ENCODE measurements at places on chromosomes 3 and 15. TPM values are rescaled to one million over a fixed set of nuclear protein-coding genes. Genes with fewer than 3 reads are reported as not detected.
A peak's percentile ranks its signal among the peaks of the same experiment; 100 is the strongest.

GRCh38 chr3:23861689-23862088 is 55.1 kb downstream of the NKIRAS1 start:
- H3K36me3 ChIP-seq: no peaks in the 10 kb centered on the region
- no peak for DNase-seq
- H3K4me1 ChIP-seq: peaks cover 22% of the 10 kb centered on the region
- H3K27me3 ChIP-seq: no peaks in the 10 kb centered on the region
- no peak overlapping the region for H3K27ac ChIP-seq
- H3K4me3 ChIP-seq: no peak overlapping the region

DNA sequence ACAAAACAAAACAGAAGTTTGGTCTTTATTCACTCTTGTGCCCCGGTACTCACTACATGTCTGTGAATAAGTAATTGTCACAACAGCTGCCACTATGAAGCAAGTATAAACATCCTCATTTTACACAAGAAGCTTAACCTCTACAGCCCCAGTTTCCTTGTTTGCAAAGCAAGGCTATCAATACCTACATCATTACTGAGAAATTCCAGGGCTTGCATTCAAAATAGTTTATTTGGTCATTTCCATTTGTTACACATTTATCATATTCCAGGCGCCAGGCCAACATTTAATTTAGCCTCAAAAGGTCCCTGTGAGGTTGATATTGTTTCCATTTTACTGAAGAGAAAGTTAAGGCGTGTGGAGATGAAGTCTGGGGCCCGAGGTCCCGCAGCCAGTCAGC is 161.4 kb upstream of the LRTM1 start:
- no peak for DNase-seq
- no peak overlapping the region for H3K4me3 ChIP-seq
- H3K36me3 ChIP-seq: no peaks in the 10 kb centered on the region
- H3K4me1 ChIP-seq: no peaks in the 10 kb centered on the region
- no peaks in the 10 kb centered on the region for H3K27me3 ChIP-seq

DNA sequence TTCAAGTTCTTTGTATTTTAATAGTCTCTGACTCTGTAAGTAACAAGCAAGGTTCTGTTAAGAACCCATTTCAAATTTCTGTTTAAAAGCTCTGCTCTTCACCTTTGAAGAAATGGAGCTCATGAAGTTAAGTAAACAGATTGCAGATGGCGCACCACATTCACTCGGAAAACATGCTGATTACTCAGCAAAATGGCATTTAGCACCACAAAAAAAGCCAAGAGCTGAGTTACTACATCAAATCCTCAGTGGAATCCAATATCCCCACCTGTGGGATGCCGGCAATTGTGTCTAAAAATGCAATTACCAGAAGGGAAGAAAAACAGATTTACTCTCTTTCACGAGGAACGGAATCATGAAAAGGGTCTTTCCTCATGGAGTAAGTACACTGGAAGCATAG is 758.0 kb downstream of the NTRK3 start:
- no peaks in the 10 kb centered on the region for H3K27me3 ChIP-seq
- no peak overlapping the region for H3K27ac ChIP-seq
- no peaks in the 10 kb centered on the region for H3K36me3 ChIP-seq

GRCh38 chr15:70086636-70087035 is 11.1 kb downstream of the TLE3 start:
- H3K27ac ChIP-seq: no peak overlapping the region
- no peak for DNase-seq

GRCh38 chr3:115808244-115808643 is 184.9 kb downstream of the GAP43 start:
- H3K4me1 ChIP-seq: no peaks in the 10 kb centered on the region
- peak overlapping the region; percentile 10 for H3K27ac ChIP-seq
- no peak overlapping the region for H3K4me3 ChIP-seq
- DNase-seq: no peak

DNA sequence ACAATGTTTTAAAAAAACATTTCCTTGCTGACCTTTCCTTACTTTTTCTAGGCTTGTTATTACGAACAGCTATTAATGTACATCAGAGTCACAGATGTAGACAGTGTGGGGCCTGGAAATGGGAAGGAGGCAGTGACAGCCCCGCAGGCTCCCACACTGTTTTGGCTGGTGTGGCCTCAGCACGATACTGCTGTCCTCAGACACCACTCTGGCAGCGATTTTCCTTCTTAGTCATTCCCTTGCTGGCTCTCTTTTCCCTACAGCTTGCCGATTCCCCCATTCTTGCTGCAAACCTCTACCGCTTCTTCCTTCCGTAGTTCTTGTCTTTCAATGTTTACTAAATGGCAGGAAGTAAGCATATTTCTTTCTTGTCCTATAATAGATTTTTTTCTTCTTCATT is 113.1 kb downstream of the ABI3BP start:
- H3K27me3 ChIP-seq: no peaks in the 10 kb centered on the region
- H3K27ac ChIP-seq: peak overlapping the region; percentile 21
- peaks cover 3% of the 10 kb centered on the region for H3K4me1 ChIP-seq
- no peak overlapping the region for H3K4me3 ChIP-seq
- H3K36me3 ChIP-seq: no peaks in the 10 kb centered on the region

DNA sequence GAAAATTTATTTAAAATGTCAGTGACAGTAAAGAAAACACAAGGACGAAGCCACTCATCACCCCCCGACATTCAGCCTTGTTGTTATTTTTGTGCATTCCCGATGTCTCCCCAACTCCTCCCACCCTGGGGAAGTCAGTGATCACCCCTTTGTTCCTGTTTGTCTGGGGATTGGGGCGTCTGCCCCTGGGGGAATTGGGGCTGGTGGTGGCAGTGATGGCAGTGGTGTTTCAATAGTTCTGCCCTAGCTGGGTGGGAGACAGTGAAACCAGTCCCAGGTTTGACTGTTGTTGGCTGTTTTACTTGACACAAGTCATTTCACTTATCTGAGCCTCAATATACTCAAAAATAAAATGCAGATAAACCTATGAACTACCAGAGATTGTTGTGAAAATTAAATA is 33.5 kb downstream of the IRAK2 start:
- H3K4me3 ChIP-seq: no peak overlapping the region
- no peak overlapping the region for H3K27ac ChIP-seq
- DNase-seq: no peak
- H3K36me3 ChIP-seq: peaks cover 3% of the 10 kb centered on the region
- no peaks in the 10 kb centered on the region for H3K27me3 ChIP-seq
- H3K4me1 ChIP-seq: peaks cover 6% of the 10 kb centered on the region

GRCh38 chr15:47820057-47820746 is 102.9 kb downstream of the SEMA6D start:
- H3K36me3 ChIP-seq: no peaks in the 10 kb centered on the region
- H3K27me3 ChIP-seq: no peaks in the 10 kb centered on the region
- no peak overlapping the region for H3K27ac ChIP-seq
- DNase-seq: no peak
- no peak overlapping the region for H3K4me3 ChIP-seq

DNA sequence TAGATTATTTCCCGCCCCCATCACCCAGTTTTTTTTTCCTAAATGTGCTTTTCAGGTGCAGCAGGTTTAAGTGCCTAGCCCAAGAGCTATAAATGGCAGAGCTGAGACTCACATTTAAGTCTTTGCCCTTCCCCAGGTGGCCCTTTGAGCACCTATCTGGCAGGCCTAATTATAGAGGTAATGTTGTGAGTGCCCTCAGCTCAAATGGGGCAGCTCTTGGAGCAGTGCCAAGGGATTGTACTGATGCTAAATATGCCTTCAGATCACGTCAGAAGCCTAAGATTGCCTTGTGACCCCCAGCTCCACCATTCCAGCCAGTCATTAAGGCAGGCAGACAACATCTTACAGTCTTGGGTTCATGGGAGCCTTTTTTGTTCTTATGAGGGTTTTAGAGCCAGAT is 159.5 kb downstream of the RPLP1 start:
- DNase-seq: no peak
- H3K27ac ChIP-seq: no peak overlapping the region

- DNase-seq: no peak
- no peaks in the 10 kb centered on the region for H3K27me3 ChIP-seq
- H3K4me1 ChIP-seq: no peaks in the 10 kb centered on the region
- H3K27ac ChIP-seq: no peak overlapping the region
- H3K36me3 ChIP-seq: peaks cover 17% of the 10 kb centered on the region
Observed at GRCh38 chr15:63264688-63265293, 12.6 kb upstream of the APH1B start.

DNA sequence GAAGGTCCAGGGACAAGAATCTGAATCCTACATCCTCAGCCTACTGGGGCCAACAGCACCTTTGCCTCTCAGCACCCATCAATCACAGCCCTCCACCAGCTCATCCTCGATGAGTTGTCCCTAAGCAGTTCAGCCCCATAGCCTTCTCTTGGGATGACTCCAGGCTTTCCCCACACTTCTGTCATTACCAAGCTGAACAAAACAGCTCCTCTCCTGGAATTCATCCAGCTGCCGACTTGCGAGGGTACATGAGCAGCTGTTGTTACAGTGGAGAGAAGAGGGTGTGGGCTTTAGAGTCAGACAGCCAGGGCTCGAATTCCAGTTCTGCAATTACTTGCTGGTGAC is 69.0 kb upstream of the THBS1 start:
- no peak overlapping the region for H3K4me3 ChIP-seq
- H3K36me3 ChIP-seq: no peaks in the 10 kb centered on the region
- peaks cover 6% of the 10 kb centered on the region for H3K4me1 ChIP-seq
- peak; percentile 47 for DNase-seq
- no peaks in the 10 kb centered on the region for H3K27me3 ChIP-seq

DNA sequence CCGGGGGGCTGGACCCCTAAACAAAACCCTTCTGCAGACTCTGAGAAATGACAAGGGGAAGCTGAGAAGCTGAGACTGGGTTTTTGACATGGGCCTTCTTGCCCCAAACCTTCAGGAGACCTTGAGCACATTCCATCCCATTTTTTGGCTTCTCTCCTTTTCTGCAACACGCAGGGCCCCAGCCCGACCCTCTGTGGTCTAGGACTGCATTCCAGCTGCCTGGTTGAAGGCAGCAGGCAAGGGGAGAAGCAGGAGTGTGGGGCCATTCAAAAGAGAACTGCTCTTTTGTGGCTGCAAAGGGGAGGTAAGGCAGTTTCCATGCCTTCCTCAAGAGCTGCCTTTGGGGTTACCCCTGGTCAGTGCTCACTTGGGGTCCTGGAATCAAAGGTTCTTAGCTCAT is 263.0 kb downstream of the TLE3 start:
- peaks cover 5% of the 10 kb centered on the region for H3K27me3 ChIP-seq
- H3K36me3 ChIP-seq: no peaks in the 10 kb centered on the region
- no peak for DNase-seq

- no peak for DNase-seq
- no peaks in the 10 kb centered on the region for H3K4me1 ChIP-seq
- no peaks in the 10 kb centered on the region for H3K27me3 ChIP-seq
- H3K36me3 ChIP-seq: no peaks in the 10 kb centered on the region
Observed at GRCh38 chr15:63104727-63105126, 16.9 kb upstream of the LACTB start.

- no peak overlapping the region for H3K4me3 ChIP-seq
- H3K4me1 ChIP-seq: no peaks in the 10 kb centered on the region
- no peaks in the 10 kb centered on the region for H3K27me3 ChIP-seq
- no peaks in the 10 kb centered on the region for H3K36me3 ChIP-seq
- no peak overlapping the region for H3K27ac ChIP-seq
Observed at GRCh38 chr3:90136456-90137191, 1029.2 kb downstream of the EPHA3 start.

The MASP1 gene
- 54.8 TPM for polyA plus RNA-seq

The CACNA1D gene
- polyA plus RNA-seq: 29.6 TPM

The CYP8B1 gene
- polyA plus RNA-seq: 0.09 TPM

The ITGB5 gene
- polyA plus RNA-seq: 134 TPM

The AADACL2 gene
- polyA plus RNA-seq: not detected

The TNFSF10 gene
- polyA plus RNA-seq: 5.2 TPM
